Renal cortex interstitium (tissue), 15 donors: ENCODE measurements at places on chromosomes 1 and 21. TPM values are rescaled to one million over a fixed set of nuclear protein-coding genes. Genes with fewer than 3 reads are reported as not detected.

RGS13 gene
- not detected for polyA plus RNA-seq

HCN3 gene
- 11.5 TPM for polyA plus RNA-seq

CITED4 gene
- polyA plus RNA-seq = 2.7 TPM

TRAF3IP3 gene
- 1.3 TPM for polyA plus RNA-seq

CELF3 gene
- 0.32 TPM for polyA plus RNA-seq

RPE65 gene
- polyA plus RNA-seq = 0.11 TPM

PADI2 gene
- 2.3 TPM for polyA plus RNA-seq

APCS gene
- polyA plus RNA-seq = not detected

GRCh38 chr21:14838400-14838799 lies 226.4 kb downstream of the NRIP1 start:
- no peak for DNase-seq

DNA sequence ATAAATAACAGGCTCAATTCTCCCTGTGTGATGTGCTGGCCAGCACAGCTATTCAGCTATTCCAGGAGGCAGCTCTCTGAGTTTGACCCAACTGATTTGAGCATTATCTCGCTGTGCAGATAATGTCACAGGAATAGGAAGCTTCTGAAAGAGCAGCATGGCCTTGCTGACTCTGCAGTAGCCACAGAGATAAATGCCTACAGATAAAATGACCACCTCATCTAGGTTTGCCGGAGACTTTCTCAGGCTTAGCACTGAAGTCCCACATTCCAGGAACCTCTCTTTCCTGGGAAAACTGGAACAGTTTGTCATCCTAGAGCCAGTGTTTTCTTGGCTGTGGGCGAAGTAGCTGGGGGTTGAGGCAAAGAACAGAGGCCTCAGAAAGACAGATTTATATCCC lies 98.9 kb downstream of the MRPL39 start:
- DNase-seq = no peak

DNA sequence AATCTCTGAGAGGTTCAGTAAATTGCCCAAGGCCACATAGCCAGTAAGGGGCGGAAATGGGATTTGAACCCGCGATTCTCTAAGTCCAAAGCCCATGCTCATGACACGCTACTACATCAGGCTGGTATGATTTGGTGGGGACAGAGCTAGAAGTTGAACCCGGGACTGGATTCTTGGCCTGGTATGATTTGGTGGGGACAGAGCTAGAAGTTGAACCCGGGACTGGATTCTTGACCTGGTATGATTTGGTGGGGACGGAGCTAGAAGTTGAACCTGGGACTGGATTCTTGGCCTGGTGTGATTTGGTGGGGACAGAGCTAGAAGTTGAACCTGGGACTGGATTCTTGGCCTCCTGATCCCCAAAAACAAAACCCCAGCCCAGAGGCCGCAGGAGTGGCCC lies 23.0 kb downstream of the EPHB2 start:
- no peak for DNase-seq
